Transverse colon (tissue), 4 donors: ENCODE measurements at places on chromosomes 5 and 9. TPM values are rescaled to one million over a fixed set of nuclear protein-coding genes. Genes with fewer than 3 reads are reported as not detected.

The VLDLR gene
- 11.2 TPM for total RNA-seq

DNA sequence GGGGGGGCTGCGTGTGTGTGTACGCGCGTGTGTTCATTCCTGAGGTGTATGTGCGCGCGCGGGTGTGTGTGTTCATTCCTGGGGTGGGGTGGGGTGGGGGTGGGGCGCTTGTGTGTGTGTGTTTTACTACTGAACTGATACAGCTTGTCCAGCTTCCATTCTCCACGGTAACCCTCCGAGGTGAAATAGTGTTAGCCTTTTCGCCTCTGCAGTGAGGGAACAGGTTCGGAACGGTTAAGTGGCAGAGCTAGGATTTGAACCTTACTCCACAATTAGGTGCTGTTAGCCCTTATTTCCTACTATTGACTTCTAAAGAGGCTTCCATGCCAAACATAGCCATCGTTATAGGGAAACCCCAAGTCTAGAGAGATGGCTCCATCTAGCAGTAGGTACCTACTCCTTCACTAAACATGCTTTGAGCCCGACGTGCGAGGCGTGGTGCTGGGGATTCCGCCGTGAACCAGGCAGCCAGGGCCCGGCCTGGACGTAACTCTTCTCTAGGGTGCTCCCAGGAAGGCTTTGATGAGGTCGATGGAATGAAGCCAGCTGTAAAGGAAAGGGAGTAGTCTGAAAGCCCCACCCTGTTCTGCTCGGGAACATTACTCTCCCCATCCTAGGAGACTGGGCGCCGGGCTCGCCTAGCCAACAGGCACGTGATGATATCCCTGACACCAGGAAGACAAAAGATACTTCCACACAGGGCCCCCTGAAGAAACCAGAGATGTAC lies 782 bp upstream of the SKP1 start:
- peaks cover 14% of the 10 kb centered on the region for H3K4me1 ChIP-seq
- H3K27ac ChIP-seq, result peak overlapping the region; percentile 99
- no peaks in the 10 kb centered on the region for H3K36me3 ChIP-seq
- no peaks in the 10 kb centered on the region for H3K27me3 ChIP-seq
- H3K4me3 ChIP-seq, result peak overlapping the region; percentile 68

GRCh38 chr5:181237729-181238385 lies 5.8 kb downstream of the RACK1 start:
- H3K27me3 ChIP-seq, result no peaks in the 10 kb centered on the region
- peaks cover 67% of the 10 kb centered on the region for H3K36me3 ChIP-seq
- no peak for DNase-seq
- H3K4me1 ChIP-seq, result peaks cover 9% of the 10 kb centered on the region
- no peak overlapping the region for H3K27ac ChIP-seq
- no peak overlapping the region for H3K4me3 ChIP-seq

GRCh38 chr5:1219098-1219767 lies 5.9 kb upstream of the SLC6A18 start:
- H3K27me3 ChIP-seq, result peaks cover 3% of the 10 kb centered on the region
- no peak for DNase-seq
- no peak overlapping the region for H3K27ac ChIP-seq
- H3K36me3 ChIP-seq, result no peaks in the 10 kb centered on the region

The TMEM171 gene
- 179 TPM for total RNA-seq

The CNTNAP3 gene
- 3.4 TPM for total RNA-seq

The FGF10 gene
- 2.2 TPM for total RNA-seq

The NCBP1 gene
- 24.6 TPM for total RNA-seq

GRCh38 chr9:137924761-137925369 lies 47.3 kb downstream of the CACNA1B start:
- H3K36me3 ChIP-seq, result no peaks in the 10 kb centered on the region
- no peaks in the 10 kb centered on the region for H3K4me1 ChIP-seq
- H3K4me3 ChIP-seq, result no peak overlapping the region
- DNase-seq, result no peak

- no peaks in the 10 kb centered on the region for H3K36me3 ChIP-seq
- H3K4me3 ChIP-seq, result no peak overlapping the region
- no peaks in the 10 kb centered on the region for H3K4me1 ChIP-seq
- DNase-seq, result no peak
These were observed 196.2 kb downstream of the TARS1 start for GRCh38 chr5:33637011-33637410.
